ENCODE measurements at places on chromosomes 2 and 18.

DNA sequence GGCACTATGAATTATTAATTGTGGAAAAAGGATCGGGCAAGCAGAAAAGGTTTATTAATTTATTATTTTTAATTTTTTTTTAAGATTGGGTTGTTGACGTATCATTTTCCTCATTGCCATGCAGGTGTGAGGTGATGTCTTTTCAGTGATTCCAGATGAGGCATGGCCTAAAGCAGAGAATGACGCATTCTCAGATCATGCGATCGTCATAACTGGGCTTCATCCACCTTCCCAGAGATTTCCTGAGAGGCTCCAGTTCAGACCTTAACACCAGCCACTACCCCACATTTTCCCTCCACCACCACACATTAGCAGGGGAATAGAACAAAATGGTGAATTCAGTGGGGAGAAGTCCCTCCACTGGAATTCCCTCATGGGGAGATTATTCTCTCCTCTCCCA lies 518.4 kb upstream of the SPHKAP start:
- DNase-seq = no peak

- DNase-seq = no peak
Measured at GRCh38 chr2:234661175-234661574, 164.3 kb upstream of the ARL4C start.

- DNase-seq = no peak
Measured at GRCh38 chr2:109353806-109354745, 225.1 kb downstream of the SH3RF3 start.

DNA sequence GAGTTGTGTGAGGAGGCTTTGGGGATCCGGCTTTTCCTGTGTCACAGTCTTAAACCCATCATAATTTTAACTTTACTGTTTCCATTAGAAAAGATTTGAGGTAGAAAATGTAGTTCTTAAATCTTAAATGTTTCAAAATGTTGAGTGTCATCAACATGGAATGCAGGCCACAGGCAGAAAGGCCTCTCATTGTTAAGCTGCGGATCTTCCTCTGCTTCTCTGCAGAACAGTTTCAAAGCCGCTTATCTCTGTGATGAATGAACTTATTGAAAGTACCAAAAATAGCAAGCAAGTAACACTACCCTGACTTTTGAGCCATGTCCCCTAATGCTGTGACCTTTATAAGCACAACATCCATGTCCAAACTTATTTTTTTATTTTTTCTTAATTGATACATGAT lies 1645.8 kb downstream of the DPP10 start:
- no peak for DNase-seq

DNA sequence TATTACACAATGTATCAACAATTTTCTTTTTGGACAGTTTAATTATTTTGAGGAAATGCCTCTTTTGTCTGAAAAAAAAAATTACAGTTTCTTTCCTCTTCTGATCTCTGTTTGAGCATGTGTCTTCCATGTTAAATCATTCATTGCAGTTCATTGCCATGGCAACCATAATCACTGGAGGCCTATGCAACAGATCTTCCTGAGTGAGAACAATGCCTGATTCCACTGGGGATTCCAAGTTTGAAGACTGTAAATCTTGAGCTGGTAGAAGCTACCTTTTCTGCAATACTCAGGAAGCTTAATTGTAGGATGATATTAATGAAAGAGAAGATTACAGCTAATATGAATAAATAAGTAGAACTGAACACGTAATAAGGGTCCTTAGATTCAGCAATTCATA lies 721.4 kb upstream of the CNTNAP5 start:
- DNase-seq = no peak

DNA sequence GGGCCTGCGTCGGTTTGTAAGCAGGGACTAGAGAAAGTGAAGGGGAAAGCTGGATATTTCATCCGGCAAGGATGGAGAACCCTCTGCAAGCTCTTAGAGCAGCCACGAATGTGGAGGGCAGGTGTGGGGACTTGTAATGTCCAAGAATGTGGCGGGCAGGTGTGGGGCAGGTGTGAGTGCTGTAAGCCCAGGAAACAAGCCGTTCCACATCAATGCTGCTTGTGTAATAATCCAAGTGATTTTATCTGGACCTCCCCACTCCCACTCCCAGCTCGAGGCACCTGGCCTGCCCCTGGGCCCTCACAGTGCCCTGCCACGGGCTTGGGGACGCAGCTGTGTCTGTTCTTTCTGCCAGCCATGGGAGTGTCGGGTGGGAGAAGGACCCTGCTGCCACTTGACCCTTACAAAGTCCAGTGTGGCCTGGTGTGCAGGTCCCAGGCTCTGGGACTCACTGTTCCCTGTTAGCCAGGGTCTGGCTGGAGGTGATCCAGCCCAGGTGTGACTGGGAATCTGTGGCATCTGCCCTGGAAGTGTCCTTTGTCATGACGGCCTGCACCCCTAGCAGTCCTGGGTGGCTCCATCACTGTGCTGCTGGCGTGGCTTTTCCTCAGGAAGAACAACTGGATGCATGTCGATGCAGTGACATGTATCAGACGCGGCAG lies 42.8 kb downstream of the SOX11 start:
- DNase-seq = no peak

GRCh38 chr2:54212456-54212855 lies 43.6 kb downstream of the TSPYL6 start:
- DNase-seq = no peak

DNA sequence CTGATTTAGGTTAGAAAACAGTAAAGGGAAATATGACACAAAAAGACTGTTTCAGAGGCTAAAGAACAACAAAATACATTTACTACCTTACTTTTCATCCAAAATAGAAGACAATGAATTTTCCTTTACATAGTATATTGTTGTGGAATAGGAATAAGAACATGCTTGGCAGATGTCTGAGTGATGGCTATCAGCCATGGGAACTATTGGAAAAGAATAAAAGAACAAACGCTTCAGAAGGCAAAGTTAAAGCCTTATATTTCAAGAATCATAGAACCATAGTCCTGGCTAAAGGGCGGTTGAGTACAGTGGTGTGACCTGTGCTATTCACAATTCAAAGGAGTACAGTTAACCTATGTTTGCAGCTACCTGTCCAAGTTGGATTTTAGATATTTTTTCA lies 73.9 kb upstream of the NRXN1 start:
- DNase-seq = no peak

- no peak for DNase-seq
Measured at GRCh38 chr2:181594322-181594721, 62.6 kb downstream of the CERKL start.

- no peak for DNase-seq
Measured at GRCh38 chr2:33706410-33706809, 107.3 kb upstream of the FAM98A start.

DNA sequence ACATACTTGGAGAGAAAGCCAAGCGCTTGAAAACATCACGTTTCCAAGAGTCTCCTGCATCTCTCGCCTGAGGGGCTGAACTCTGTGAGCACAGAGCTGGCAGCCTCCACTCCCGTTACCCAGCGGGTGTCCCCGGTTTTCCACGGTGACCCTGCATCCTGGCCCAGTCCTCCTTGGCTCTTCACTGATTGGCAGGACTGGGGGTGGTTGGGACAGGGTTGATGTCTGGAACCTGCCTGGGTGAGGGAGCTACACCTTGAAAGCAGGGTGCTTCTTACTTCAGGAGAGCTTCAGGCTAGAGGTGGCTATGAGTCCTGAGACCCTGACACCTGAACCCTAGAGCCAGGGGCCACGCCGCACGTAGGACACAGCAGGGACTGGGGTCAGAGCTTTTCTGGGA lies 234.1 kb downstream of the DYSF start:
- no peak for DNase-seq

- DNase-seq = no peak
Measured at GRCh38 chr2:28981016-28981441, at the start of gene TOGARAM2. Gene TOGARAM2, plus strand, starts transcription at chr2:28981298. Its CDS starts 13,537 bp downstream, at chr2:28994835.

DNA sequence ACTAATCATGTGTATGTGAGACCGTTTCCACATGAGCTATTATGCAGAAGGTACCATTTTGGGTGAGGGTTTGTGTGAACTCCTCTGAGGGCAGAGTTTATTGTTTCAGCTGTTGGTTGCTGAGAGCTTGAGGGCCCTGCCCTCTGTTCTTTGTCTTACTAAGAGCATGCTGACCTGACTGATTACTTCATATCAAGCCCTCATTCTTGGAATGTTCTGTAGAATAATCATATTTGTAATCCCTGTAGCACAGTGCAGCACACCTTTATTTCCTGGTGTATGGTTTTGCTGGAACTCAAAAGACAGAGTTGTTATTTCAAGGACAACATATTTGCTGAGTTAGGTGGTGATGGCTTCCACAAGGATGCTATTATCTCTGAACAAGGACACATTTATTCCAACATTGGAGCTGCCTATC lies 118.5 kb downstream of the GALNT3 start:
- DNase-seq = no peak

All from NAMALWA (cell line).